ENCODE measurements at places on chromosomes 7 and 10. TPM values are rescaled to one million over a fixed set of nuclear protein-coding genes. Genes with fewer than 3 reads are reported as not detected.

DNA sequence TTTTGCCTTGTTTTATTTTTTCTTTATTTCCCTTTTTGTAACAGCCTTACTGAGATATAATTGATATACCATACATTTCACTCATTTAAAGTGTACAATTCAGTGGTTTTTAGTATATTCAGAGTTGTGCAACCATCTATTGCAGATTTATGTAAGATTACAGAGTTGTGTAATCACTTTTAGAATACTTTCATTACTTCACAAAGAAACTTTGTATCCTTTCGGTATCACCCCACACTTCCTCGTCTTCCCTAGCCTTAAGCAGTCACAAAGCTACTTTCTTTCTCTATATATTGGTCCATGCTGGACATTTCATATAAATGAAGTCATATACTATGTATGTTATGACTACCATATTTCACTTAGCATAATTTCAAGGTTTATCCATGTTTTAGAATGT lies 74.6 kb downstream of the ATRNL1 start:
- DNase-seq, result no peak

DNA sequence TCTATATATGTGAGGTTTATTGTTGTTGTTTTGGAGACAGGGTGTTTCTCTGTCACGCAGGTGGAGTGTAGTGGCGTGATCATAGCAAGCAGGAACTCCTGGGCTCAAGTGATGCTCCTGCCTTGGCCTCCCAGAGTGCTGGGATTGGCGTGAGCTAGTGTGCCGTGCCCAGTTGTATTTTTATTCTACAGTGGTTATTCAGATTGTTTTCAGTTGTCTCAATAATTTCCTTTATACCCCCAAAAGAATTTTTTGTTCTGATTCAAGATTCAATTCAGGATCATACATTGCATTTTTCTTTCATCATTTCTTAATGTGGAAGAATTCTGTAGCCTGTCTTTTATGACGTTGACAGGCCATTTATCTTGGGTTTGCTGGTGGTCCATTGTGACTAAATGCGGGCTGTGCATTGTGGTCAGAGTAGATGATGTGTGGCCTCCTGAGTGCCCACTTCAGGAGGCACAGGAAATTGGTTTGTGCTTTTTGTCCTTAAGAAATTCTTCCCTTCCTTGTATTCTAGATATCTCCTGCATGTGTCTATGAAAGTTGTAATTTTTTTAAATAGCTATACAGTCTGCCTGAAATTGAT lies 22.9 kb downstream of the RBM33 start:
- DNase-seq, result no peak

- DNase-seq, result no peak
Observed at GRCh38 chr10:132515811-132516726, 21.5 kb upstream of the INPP5A start.

GRCh38 chr7:52727632-52728031 lies 307.8 kb upstream of the POM121L12 start:
- no peak for DNase-seq

DNA sequence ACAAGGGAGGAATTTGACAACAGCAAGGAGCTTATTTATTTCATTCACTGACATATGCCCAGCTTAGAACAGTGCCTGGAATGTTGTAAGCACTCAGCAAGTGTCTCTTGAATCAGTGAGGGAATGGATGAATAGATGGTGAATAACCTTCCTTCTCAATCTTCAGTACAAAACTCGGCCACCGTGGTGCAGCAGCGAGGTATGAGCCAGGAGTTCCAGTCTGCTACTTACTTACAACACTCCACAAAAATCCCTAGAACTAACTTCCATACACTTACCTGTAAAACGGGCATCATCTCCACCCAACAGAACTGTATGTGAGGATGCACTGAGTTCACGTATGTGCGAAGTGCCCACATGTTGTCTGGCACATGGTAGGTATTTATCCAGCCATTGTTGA lies 237.4 kb downstream of the WDR11 start:
- no peak for DNase-seq

DNA sequence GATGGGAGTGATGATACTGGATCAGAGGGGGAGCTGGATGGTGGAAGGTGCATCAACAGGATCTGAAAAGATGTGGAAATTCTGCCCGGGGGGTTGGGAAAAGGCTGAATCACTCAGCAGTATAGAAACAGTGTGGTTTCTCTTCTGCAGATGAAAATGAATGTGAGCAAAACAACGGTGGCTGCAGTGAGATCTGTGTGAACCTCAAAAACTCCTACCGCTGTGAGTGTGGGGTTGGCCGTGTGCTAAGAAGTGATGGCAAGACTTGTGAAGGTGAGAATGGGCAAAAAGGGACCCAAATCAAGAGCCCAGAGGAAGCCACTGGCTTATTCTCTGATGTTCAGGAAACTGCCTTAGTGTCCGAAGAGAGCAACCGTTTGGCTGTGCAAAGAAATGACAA lies 12.9 kb downstream of the OIT3 start:
- no peak for DNase-seq

DNA sequence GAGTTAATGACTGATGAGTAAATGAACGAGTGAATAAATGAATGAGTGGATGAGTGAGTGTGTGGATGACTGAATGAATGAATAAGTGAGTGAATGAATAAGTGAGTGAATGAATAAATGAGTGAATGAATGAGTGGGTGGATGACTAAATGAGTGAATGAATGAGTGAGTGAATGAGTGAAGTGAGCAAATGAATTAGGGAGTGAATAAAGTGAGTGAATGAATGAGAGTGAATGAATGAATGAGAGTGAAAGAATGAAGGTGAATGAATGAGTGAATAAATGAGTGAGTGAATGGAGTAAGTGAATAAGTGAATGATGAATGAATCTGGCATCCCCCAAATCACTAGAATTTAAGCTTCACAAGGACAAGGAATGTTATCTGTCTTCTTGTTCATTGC lies 1253.0 kb downstream of the TYW1 start:
- DNase-seq, result no peak

DNA sequence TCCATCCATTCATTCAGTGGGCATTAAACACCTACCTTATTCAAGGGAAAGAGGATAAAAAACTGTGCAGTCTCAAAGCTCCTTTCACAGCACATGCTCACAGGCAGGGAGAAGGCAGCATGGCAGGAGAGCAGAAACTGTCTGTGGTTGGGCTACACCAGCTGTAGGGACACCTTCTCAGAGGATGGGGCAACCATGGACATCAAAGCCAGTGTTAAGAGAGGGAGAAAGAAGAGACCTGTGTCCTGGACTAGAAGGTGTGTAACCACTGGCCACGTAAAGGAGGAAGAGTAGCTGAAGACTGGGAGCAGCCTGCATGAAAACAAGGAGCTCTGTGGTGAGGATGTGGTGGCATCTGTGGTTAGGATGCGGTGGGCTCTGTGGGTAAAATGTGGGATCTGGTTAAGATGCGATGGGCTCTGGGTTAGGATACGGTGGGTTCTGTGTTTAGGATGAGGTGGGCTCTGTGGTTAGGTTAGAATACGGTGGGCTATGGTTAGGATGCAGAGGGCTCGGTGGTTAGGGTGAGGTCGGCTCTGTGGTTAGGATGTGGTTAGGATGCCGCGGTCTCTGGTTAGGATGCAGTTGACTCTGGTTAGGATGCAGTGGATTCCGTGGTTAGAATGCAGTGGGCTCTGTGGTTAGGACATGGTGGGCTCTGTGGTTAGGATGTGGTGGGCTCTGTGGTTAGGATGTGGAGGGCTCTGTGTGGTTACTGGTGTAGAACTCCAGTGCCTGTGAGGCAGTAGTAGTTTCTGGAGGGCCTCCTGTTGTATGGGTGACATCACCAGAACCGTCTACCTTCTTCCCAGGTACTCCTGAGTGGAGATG lies 197.6 kb downstream of the WDR37 start:
- peak; percentile 5 for DNase-seq

GRCh38 chr7:68248973-68249372 lies 1252.3 kb downstream of the TYW1 start:
- DNase-seq, result no peak

GRCh38 chr10:2469802-2470201 lies 597.5 kb upstream of the PFKP start:
- DNase-seq, result no peak

DNA sequence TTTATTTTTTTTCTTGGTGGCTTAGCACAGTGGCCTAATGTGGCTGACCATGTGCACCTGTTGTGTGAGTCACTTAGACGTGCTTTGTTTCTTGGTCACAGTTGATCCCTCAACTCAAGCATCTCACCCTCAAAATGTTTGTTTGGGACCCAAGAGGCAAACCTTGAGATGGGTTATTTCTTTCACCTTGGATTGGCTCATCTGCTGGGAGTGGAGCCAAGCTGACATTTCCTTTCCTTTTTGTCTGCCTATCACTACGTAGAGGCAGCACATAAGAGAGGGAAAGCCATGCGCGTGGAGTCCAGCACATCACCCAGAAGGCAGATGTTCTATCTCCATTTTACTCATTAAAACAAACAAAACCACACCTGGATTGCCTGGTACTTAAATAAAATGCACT lies 6.4 kb upstream of the PRKCQ start:
- DNase-seq, result no peak

DNA sequence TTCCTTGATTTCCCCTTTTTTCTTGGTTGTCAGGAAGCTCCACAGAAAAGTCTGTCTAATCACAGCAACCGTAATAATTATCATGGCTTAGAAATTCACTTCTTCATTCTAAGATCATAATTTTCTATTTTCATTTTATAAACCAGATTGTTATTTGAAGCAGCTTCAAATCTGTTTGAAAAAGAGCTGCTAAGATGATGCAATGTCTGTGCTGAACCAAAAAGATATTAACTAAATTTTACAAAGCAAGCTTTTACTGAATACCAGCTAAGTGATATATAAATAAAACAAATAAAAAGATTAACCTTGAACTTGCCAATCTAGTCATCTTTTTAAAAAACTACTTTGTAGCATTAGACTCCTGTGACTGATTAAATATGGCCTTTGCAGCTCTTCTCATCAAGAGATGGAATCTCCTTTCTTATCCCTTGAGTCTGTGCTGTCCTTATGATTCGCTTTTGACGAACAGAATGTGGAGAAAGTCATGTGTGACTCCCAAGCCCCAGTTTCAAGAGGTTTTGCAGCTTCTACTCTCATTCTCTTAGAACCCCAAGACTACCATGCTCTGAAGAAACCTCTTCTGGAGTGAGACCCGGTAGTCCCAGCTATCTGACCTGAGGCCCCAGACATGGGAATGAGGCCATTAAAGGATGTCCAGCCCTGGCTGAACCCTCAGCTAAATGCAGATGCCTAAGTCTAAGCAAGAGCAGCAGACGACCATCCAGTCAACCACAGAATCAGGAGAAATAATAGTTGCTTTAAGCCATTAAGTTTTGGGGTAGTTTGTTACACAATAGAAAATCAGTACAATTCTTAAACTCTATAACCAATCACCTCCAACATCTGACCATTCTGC lies 14.4 kb downstream of the NAMPT start:
- no peak for DNase-seq

DNA sequence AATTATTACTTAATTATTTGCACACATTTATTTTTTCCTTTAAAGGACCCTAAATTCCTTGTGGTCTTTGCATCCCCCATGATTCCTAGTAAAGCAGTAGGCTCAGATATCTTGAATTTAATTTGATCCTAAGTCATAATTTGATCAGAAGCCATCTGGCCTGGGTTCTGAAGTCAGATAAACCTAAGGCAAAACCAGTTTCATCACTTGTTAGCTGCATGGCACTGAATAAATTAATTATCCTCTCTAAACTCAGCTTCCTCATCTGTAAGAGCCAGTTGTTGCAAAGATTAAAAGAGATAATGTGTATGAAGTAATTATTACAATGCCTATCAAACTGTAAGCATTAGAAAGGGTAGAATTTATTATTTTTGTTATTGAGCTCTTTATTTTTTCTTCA lies 293.1 kb downstream of the GRM8 start:
- no peak for DNase-seq

DNA sequence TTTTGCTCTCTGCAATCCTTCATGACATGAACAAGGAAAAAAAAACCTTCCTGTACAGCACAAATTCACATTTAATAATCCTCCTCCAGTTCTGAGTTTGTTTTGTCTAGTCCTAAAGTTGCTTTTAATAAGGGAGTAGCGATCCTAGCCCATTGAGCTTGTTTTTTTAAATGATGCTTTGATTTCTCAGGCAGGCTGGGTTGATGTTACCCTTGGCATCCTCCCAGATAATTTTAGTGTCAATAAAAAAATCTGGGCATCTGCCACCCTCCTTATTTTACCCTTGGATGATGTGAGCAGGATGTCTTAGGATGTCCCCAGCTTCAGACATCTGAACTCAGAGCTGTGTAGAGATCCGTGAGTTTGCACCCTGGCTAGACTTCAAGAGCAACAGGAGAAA lies 33.9 kb upstream of the PROSER2 start:
- no peak for DNase-seq

GRCh38 chr10:76404531-76404930 lies 973.1 kb downstream of the LRMDA start:
- DNase-seq, result no peak

- DNase-seq, result peak; percentile 43
Observed at GRCh38 chr7:28062197-28062991, 118.2 kb downstream of the JAZF1 start.

- DNase-seq, result no peak
Observed at GRCh38 chr7:2009541-2010001, 223.2 kb downstream of the MAD1L1 start.

DNA sequence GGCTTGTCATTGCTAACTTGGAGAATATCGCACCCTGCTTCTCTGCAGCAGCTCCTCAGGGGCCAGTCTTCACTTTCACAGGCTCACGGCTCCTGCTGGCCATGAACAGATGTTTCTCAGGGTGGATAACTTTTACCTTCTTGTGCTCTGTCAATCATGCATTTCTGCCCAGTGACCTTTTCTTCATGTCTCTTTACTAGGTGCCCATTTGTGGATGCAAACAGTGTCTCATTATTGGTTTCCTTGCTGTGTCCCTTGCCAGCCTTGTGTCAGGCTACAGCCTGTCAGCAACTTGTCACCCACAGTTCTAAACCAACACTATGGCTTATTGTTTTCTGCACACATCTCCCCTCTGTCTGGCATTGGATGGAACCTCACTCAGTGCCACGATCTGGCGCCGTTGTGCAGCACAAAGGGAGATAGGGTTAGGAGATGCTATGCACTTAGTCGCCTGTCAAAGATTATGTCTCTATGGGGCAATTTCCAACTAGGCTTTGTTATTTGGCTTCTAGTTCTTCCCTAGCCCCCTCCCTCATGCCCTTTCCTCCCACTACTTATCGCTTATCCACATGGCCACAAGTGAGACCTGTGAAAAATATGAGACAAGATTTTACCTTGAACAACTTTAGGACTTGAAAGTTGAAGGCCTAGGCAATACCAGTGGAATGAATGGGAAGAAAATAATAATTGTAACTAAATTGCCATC lies 45.7 kb upstream of the NXPH1 start:
- DNase-seq, result no peak

DNA sequence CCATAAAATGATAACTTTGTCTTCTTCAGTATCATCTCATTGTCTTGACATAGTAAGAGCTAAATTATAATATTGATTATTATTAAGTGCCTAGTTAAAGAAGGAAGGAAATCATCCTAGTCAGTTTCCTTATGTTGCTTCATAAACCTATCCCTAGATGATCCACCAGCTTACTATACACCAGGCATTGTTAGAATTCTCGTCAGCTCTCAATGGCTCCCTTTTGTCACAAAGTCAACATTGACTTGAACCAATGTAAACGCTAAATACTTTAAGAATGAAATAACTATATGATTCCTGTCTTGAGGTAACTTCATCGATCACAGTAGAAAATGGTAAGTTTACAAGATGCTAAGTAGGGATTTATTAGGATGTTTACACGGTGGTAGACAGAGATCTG lies 1162.9 kb downstream of the CNTNAP2 start:
- no peak for DNase-seq

PIP gene
- not detected for polyA plus RNA-seq

AGR2 gene
- polyA plus RNA-seq, result not detected

TACC2 gene
- not detected for polyA plus RNA-seq

TUBB8 gene
- polyA plus RNA-seq, result not detected

SYT15 gene
- 0.06 TPM for polyA plus RNA-seq

DUS4L gene
- 7.3 TPM for polyA plus RNA-seq

SPDYE2B gene
- not detected for polyA plus RNA-seq
